ENCODE measurements at places on chromosomes 1 and 21.

- no peak for DNase-seq
Observed at GRCh38 chr1:2088458-2088857, 38.2 kb downstream of the PRKCZ start.

DNA sequence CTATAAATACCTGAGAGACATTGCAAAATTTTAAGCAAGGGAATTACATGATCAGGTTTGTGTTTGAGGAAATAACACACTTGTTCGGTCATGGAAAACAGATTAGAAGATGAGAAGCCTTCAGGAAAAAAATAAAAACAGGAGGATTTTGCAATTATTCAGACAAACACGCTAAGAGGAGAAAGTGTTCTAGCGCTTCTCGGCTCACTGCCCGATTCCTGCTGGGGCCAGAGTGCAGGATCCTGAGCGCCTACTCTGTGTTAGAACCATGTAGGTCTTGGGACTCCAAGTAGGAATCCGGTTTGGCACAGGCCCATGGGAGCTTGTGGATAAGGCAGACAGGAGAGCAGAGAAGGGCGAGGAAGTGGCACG, 8.1 kb upstream of the PRELP start:
- DNase-seq, result no peak

DNA sequence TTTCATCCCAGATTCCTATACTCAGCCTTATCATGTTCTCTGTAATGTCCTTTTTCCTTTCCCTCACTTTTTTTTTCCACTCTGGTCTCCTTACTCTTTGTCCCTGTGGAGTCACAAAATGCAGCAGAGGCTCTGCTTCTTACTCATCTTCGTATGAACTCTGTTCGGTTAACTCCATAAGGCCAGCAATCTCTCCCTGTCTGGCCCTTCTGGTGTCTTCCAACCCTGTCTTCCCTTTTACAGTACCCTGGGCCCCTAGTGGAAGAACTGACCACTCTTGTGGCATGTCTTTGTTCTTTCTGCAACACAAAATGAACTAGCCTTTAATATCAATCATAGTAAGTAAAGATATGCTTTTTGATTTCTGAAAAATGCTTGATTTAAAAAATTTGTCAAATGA, 7.1 kb downstream of the CD101 start:
- DNase-seq, result no peak

- no peak for DNase-seq
Observed at GRCh38 chr1:19348441-19349198, 36.5 kb downstream of the SLC66A1 start.

DNA sequence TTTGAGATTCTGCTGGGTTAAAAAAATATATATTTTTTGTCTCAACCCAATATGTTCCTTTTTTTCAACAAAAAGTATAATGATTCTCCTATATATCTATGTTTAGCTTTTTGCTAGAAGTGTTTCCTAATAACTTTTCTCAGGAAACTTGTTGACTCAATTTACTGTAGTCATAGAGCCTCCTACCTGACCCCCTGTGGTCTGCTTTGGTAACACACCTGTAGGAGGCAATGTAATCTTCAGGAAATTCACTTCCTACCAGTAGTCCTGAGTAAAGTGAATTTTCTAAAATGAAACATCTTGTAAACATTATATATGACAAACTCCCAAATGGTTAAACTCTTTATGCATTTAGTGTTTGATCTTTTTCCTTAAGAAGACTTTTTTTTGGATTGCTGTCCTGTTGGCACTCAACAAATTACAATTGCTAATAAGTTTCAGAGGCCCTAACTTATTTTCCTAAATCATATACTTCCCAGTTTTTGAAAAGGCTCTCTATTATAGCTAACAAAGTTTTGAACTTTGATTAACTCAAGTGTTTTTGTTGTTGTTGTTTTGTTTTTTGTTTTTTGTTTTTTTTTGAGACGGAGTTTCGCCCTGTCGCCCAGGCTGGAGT, 118.3 kb downstream of the OLFML2B start:
- no peak for DNase-seq

DNA sequence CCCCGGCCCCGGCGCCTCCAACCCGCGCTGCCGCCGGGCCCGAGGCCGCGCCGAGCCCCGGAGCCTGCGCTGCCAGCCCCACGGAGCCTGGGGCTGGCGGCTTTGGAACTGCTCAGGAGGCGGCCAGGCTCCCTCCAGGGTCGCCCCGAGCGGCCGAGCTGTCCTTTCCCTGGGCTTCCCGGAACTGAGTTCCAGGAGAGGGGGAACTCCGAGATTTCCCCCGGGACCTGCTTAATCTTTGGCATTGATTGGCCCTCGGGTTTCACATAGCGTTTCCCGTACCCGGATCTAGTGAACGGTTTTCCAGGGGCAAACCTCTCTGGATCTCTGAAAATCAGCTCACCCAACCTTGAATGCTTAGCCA, 504 bp downstream of the H6PD start:
- DNase-seq, result peak; percentile 37

DNA sequence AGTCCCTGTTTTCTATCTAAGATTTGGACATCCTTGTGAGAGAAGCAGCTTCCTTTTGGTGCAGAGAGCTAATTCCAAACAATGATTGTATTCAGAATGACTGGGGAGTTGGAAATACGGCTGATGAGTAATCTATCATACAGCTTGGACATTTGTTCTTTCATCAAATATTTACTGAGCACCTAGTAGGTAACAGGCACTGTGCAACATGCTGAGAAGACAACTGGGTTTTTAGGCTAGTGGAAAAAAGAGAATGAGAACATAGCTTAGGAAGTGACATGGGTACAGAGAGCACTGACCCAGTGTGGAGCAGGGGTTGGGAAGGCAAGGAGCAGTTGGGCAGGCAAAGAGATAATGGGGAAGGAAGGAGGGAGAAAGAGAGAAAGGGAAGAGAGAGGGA, 87.5 kb downstream of the TBX19 start:
- no peak for DNase-seq

DNA sequence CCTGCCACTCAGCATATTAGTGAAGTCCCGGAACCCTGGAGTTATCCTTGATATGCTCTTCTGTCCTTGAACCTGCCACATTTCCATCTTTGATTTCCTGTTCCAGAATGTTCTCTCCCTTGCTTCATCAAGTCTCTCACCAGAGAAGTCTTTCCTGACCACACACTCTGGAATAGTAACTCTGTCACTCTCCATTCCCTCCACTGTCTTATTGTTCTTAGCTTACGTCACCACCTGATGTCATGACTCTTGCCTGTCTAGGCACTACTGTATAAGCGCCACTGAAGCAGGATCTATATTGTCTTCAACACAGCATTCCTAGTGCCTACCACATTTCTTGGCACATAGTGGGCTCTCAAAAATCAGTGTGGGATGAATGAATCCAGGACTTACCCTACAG, 65.4 kb upstream of the SMYD2 start:
- no peak for DNase-seq

DNA sequence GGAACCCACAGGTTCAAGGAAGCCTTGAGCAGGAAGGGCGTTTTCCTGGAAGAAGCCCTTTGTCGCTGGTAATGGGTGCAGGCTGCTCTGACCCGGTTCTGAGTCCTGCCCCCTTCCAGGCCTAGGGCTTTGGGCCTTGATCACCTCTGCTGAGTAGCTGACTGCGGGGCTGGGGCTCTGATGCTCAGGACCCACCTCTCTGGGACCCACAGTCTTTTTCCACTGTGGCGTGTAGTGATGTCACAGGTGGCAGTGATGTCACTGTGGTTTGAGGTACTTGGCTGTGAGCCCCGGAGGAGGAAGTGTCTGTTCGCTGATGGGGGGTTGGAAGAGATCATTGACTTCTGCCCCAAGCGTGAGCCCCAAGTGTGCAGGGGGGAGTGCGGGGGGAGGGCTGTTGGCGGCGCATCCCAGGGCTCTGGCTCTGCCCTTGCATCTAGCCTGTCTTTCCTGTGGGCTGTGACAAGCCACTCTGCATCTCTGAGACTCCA, 6.9 kb downstream of the TNFRSF1B start:
- DNase-seq, result no peak

GRCh38 chr1:19393046-19393445, 80.9 kb downstream of the SLC66A1 start:
- DNase-seq, result no peak

DNA sequence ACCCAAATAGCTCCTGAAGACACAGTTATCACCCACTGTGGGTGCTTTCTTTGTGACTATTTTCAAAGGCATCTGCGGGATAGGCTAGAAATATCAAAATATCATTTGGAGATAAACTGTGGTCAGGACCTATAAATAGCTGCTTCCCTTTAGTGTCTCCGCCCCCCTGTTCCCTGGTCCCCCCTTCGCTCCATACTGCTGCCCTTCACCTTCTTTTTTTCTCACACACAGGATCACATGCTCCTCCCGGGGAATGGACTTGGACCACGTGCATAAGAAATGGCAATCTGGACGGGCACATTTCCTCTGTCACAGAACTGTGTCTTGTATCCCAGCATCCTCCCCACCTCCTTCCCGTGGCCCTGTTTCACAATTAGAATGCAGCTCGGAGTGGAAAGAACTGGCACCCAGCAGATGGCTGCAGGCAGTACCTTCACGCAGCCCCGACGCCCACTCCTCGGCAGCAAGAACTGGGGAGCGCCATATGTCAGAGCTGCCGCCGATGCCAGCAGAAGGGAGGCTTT, 68.8 kb upstream of the SSX2IP start:
- no peak for DNase-seq

- peak; percentile 56 for DNase-seq
Observed at GRCh38 chr1:201902198-201902597, 13.5 kb downstream of the SHISA4 start.
